ENCODE measurements at places on chromosomes 16 and 17.
A peak's percentile ranks its signal among the peaks of the same experiment; 100 is the strongest.

- no peak overlapping the region for H3K27ac ChIP-seq
- no peaks in the 10 kb centered on the region for H3K36me3 ChIP-seq
- no peak for DNase-seq
These were observed 58.8 kb downstream of the NT5M start for GRCh38 chr17:17361867-17362539.

- H3K36me3 ChIP-seq, result peaks cover 14% of the 10 kb centered on the region
- no peak overlapping the region for H3K4me3 ChIP-seq
- no peak for DNase-seq
- no peak overlapping the region for H3K27ac ChIP-seq
- no peaks in the 10 kb centered on the region for H3K27me3 ChIP-seq
These were observed 51.0 kb upstream of the NOL11 start for GRCh38 chr17:67666710-67667109.

DNA sequence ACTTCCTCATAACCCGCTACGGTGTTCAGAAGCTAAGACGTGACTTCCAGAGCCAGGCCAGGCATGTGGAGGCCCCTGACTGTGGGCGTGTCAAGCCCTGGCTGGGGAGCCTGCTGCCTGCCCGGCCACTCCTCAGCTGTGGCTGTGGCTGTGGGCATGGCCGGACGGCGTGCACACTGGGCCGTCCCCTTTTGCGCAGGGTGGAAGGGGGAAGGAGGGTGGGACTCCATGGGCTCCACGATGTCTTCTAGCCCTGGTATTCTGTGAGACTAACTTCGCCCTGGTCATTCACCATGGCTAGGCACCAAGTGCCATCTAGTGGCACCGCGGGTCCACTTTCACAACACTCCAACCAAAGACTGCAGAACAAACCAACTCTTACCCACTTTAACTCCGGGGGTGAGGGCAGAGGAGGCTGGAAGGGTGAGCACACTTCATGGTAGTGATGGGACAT lies 67.9 kb downstream of the N4BP1 start:
- H3K4me1 ChIP-seq, result peaks cover 14% of the 10 kb centered on the region
- peak; percentile 65 for DNase-seq
- H3K27me3 ChIP-seq, result no peaks in the 10 kb centered on the region
- no peak overlapping the region for H3K27ac ChIP-seq
- H3K36me3 ChIP-seq, result peaks cover 44% of the 10 kb centered on the region

- H3K36me3 ChIP-seq, result no peaks in the 10 kb centered on the region
- no peaks in the 10 kb centered on the region for H3K27me3 ChIP-seq
- DNase-seq, result no peak
- H3K4me1 ChIP-seq, result no peaks in the 10 kb centered on the region
- no peak overlapping the region for H3K27ac ChIP-seq
These were observed 379.2 kb upstream of the ZFHX3 start for GRCh38 chr16:73427164-73427563.

- H3K4me3 ChIP-seq, result no peak overlapping the region
- no peaks in the 10 kb centered on the region for H3K36me3 ChIP-seq
- H3K27ac ChIP-seq, result no peak overlapping the region
- H3K4me1 ChIP-seq, result no peaks in the 10 kb centered on the region
- no peaks in the 10 kb centered on the region for H3K27me3 ChIP-seq
These were observed 82.2 kb upstream of the CDC42EP4 start for GRCh38 chr17:73393962-73394361.

Measured in activated CD4-positive, alpha-beta T cell treated with anti-CD3 and anti-CD28 coated beads, Interleukin-2, amount 10 ng/mL, durations not matched to agents 24 days and 14 days (primary cell).